ENCODE measurements at places on chromosomes 12 and 14.

- DNase-seq, result no peak
These were observed 227.8 kb downstream of the TMEM117 start for GRCh38 chr12:44063671-44064070.

- DNase-seq, result no peak
These were observed 8.1 kb downstream of the VPS37B start for GRCh38 chr12:122887819-122888212.

DNA sequence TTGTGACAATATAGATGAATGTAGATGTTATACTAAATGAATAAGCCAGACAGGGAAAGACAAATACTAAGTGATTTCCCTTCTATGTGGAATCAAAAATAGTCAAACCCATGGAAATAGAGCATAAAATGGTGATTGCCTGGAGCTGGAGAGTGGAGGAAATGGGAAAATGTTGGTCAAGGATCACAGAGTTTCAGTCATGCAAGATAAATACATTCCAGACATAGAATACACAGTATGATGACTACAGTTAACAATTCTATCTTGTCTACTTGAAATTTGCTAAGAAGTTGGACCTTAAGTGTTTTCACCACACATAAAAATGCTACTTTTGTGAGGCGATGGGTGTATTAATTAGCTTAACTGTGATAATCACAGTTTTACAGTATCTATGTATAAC lies 1182.7 kb downstream of the AACS start:
- DNase-seq, result no peak

GRCh38 chr14:105413544-105413886 lies 6.1 kb upstream of the MTA1 start:
- DNase-seq, result no peak

- DNase-seq, result no peak
These were observed 3.0 kb downstream of the GAS2L3 start for GRCh38 chr12:100576331-100577036.

DNA sequence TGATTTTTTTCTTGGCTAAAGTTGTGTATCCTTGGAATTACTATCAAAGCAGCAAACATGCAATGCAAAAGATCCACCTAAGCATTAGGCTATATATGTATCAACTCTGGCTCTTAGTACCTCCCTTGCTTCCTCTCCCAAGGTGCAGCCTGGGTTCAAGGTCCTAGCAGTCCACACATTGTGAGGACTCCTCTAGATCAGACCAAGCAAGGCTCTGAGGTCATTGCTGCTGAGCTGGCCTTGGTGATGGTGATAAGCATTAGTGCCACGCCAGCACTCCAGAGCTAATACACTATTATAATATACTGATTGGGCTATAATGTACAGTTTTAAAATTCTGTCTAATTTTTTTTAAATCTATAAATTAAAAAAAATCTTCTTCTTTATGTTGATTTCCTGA lies 196.9 kb upstream of the BTG1 start:
- no peak for DNase-seq
